ENCODE measurements at places on chromosomes 12 and 14. TPM values are rescaled to one million over a fixed set of nuclear protein-coding genes. Genes with fewer than 3 reads are reported as not detected.

Gene RNASE7
- not detected for total RNA-seq

DNA sequence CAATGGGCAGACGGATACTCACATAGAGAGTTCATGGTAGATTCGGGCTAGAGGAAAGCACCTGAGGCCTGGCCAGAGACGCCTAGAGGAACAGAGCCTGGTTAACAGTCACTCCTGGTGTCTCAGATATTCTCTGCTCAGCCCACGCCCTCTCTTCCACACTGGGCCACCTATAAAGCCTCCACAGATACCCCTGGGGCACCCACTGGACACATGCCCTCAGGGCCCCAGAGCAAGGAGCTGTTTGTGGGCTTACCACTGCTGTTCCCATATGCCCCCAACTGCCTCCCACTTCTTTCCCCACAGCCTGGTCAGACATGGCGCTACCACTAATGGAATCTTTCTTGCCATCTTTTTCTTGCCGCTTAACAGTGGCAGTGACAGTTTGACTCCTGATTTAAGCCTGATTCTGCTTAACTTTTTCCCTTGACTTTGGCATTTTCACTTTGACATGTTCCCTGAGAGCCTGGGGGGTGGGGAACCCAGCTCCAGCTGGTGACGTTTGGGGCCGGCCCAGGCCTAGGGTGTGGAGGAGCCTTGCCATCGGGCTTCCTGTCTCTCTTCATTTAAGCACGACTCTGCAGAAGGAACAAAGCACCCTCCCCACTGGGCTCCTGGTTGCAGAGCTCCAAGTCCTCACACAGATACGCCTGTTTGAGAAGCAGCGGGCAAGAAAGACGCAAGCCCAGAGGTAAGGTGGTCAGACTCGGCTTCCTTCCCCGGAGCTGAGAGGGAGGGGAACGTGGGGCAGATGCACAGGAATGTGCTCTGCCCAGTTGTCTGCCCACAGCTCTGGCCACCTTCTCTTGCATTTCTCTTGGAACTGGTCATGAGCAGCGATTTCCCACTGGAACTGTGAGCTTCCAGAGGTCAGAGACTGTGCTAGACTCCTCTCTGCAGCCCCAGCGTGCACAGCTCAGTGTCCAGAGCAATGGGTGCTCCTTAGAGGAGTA, at the start of gene CD4:
Gene CD4 (plus strand): TSS at position 557 of the 953 bp plus-strand sequence. CDS start 10,611 bp downstream, outside the sequence.
- no peak for DNase-seq

- DNase-seq = no peak
These were observed 7.4 kb downstream of the CIT start for GRCh38 chr12:119869720-119870119.

Gene CIT
- total RNA-seq = 6.1 TPM

GRCh38 chr12:9256341-9256740, 48.1 kb upstream of the PZP start:
- DNase-seq = no peak

Gene IL25
- not detected for total RNA-seq

- DNase-seq = no peak
These were observed 224.6 kb upstream of the FOXN3 start for GRCh38 chr14:89641495-89642175.

- DNase-seq = no peak
These were observed 915.3 kb downstream of the FSCB start for GRCh38 chr14:43591776-43592175.

DNA sequence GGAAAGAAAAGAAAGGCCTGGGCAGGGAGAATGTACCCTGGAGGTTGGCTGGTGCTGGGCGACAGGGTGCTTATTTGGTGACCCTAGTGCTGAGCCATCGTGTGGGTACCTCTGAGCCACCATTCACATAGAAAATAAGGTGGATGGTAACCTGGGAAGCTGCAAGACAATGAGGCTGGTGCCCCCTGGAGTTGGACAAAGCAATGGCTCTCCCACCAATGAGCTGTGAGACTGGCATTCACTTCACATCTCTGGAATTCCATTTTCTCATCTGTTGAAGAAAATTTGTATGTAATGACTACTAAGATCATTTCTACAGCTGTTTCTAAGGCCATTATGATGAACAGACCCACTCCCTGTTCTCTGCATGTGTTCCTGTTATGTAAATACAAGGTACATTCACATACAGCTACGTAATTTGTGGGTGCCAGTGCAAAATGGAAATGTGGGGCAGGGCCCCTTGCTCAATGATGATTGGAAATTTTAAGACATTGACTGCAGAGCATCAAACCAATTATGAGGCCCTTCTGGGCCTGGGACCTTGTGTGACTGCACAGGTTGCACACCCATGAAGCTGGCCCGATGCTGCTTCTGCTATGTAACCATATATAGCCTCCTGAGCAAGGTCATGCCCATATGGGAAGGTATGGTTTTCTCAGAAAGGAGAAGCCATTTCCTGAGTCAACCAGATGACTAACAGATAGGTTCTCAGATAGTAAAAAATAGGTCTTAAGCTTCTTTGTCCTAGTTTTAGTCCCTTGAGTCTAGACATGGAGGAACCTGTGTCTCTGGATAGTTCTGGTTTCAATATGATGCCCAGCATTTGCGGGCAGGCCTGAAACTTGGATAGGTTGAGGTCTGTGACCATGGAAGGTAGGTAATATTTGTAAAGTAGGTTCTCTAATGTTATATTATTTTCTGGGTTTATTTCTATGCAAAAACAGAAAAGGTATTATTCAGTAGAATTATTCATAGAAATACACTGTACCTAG, 63.4 kb upstream of the IGF1 start:
- DNase-seq = no peak

GRCh38 chr14:99995700-99996356, 69.4 kb upstream of the EVL start:
- peak; percentile 39 for DNase-seq

GRCh38 chr14:66511849-66512248, 3.9 kb downstream of the GPHN start:
- no peak for DNase-seq

- DNase-seq = no peak
These were observed 91.9 kb downstream of the TMEM30B start for GRCh38 chr14:61188978-61189808.

DNA sequence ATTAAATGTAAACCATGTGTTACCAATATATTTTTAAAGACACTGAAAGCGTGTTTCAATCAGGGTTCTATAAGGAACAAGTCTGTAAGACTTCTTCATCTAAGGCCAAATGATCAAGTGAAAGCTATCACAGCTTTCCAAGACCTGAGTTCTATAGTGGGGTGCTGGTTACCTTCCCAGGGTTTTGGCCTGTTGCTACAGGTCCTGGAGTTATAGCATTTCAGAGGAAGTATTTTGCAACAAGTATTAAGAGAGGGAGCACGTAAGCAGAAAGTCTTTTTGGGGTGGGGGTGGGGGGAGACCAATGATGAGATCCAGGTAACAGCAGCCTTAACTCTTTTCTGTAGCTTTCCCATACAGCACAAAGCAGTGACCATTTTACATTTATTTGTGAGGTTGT, 43.8 kb downstream of the FOXN3 start:
- DNase-seq = no peak

GRCh38 chr14:104105071-104105821, 19.7 kb downstream of the ASPG start:
- no peak for DNase-seq

DNA sequence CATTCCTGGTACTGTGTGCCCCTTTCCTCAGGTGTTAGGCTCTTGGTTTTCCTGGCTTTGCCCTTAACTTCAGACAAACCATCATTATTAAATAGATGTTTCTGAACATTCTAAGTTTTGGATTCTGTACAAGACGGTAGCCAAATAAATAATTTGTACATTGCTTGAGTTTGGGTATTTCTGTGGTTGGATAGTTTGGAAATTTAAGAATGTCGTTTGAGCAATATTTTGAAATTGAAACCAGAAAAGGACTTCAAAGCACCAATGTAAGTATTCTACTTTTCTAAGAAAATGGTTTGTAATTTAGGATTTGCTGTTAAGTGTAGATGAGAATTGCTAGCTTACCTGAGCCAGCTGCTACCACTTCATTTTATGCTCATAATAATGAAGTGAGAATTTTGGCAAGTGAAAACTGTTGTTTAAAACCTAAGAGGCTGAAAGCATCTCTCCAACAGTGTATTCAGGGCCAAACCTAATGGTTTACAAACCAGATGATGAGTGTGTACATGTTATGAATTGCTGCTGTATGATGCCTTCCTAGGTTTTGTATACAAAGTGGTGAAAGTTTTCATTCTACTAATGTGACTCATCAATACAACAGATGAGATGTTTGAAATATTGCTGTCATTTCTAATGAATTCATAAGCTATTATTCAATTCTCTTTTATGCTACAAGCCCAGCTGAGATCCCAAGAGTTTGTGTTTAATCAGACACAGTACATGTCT, 181.5 kb upstream of the PRKD1 start:
- DNase-seq = no peak

DNA sequence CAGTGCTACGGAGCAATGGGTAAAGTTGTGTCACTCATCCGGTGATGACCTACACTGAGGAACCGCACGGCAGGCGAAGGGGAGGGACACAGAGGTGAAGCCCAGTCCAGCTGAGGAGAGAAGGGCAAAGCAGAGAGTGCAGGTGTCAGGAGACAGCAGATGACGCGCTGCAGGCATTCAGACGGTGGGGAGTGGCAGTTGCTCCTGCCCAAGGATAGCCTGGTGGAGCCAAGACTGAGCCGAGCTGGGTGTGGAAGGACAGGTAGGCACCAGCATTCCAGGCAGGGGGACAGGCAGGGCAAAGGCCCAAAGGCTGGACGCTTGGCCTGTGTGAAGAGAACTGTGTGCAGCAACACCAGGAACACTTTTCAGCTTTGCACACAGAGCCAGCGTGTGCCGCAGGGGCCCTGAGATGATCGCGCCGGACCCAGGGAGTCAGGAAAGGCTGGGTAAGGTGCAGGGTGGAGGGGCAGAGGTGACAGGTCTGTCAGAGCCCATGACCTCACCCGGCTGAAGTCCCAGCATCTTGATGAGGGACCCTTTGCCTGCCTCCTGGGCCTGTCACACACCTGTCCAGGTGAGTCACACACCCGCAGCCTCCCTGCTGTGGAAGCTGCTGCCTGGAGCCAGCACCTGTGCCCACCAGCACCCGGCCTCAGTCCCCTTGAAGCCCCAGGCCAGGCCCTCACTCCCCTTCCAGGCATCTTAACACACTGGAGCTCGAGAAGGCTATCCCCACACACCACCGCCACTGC, 48.4 kb downstream of the TSPAN11 start:
- DNase-seq = no peak

Gene SERPINA9
- total RNA-seq = 0.40 TPM

DNA sequence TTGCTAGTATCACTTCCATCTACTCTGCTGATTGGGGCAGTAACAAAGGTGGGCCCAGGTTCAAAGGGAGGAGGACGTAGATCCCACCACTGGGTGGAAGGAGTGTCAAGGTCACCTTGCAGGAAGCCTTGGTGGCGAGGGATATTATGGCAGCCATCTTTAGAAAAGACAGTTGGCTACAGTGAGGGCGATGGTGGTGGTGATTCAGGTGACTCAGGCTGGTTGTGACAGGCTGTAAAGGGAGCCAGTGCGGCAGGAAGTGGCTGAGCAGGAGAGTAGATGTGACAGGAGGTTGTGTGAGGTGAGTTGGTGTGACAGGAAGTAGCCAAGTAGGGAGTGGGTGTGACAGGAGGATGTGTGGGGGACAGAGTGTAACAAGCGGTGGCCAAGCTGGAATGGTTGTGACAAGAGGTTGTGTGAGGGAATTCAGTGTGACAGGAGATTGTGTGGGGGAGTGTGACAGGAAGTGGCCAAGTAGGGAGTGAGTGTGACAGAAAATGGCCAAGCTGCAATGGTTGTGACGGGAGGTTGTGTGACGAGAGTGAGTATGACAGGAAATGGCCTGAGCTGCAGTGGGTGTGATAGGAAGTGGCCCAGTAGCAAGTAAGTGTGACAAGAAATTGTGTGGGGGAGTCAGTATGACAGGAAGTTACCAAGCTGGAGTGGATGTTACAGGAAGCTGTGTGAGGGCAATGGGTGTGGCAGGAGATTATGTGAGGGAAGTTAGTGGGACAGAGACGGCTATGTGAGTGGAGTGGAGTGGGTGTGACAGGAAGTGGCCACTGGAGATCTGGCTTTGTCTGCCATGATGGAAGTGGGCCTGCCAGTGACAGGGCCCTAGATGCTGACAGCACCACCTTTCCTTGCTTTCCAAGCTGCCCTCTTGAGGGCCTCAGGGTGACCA, 136.5 kb upstream of the MYL2 start:
- DNase-seq = no peak

DNA sequence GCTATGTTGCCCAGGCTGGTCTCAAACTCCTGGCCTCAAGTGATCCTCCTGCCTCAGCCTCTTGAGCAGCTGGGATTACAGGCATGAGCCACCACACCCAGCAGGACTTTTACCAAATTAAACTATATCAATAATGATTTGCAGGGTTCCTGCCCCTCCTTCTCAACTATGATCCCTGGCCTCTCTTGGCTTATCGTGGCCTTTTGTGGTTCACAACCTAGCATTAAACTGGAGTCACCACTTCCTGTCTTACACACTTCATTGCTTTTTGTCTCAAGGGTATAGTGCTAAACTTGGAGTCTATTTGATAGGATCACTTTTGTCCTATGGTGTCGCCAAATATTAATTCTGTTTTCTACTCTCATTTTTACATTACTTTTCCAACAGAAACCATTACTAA, 64.5 kb downstream of the SEC23A start:
- DNase-seq = no peak

Gene LMNTD1
- not detected for total RNA-seq

Gene C1QL4
- total RNA-seq = not detected

Gene CDH24
- 0.73 TPM for total RNA-seq

DNA sequence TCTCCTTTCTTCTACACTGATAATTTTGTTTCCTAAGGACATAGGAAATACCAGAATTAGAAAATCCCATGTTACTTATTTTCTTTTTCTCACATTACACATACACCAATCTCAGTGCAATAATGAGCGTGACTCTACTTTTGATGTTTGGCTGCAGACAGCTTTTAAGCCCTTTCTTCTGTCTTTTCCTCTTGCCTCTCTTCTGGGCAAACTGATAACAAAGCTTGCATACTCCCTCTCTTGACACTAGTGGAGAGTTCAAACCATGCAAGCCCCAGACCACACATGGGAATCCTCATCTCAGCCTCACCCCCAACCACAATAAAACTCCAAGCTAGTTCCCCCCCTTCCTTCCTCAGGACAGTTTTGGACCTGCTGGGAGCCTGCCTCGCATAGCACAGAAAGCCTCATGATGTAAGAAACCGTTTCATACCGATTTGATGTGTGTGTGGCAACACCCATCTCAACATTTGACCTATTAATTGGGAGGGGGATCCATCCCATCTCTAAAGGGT, 161.9 kb downstream of the EMP1 start:
- DNase-seq = no peak

GRCh38 chr12:129641926-129642325, 261.9 kb downstream of the TMEM132D start:
- no peak for DNase-seq

GRCh38 chr12:69331909-69332684, 16.1 kb upstream of the LYZ start:
- DNase-seq = no peak

Data from activated B cell treated with CpG ODN at 0.5 μM for 24 hours (primary cell).